ENCODE measurements at places on chromosomes 11 and 22. TPM values are rescaled to one million over a fixed set of nuclear protein-coding genes. Genes with fewer than 3 reads are reported as not detected.

The SMC1B gene
- total RNA-seq: not detected

The OR52N4 gene
- total RNA-seq: not detected

The TNKS1BP1 gene
- total RNA-seq: 160 TPM

The DLAT gene
- total RNA-seq: 37.1 TPM

The CCDC81 gene
- total RNA-seq: 0.28 TPM

The LRRC32 gene
- 9.0 TPM for total RNA-seq

The NRGN gene
- total RNA-seq: 1.1 TPM

DNA sequence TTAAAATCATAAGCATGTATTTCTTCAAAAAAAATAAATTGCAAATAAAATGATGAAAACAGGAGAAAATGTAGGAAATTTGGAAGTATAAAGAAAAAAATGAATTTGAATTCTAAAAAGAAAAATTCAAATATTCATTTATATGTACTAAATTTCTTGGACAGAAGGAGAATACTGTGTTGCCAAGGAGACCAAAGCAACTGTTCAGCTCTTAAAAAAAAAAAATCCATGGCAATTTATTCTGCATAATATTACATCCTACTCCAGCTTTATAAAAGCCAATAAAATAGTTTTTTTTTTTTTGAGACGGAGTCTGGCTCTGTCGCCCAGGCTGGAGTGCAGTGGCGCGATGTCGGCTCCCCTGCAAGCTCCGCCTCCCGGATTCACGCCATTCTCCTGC, 6.0 kb downstream of the PGM2L1 start:
- ATAC-seq: no peak

DNA sequence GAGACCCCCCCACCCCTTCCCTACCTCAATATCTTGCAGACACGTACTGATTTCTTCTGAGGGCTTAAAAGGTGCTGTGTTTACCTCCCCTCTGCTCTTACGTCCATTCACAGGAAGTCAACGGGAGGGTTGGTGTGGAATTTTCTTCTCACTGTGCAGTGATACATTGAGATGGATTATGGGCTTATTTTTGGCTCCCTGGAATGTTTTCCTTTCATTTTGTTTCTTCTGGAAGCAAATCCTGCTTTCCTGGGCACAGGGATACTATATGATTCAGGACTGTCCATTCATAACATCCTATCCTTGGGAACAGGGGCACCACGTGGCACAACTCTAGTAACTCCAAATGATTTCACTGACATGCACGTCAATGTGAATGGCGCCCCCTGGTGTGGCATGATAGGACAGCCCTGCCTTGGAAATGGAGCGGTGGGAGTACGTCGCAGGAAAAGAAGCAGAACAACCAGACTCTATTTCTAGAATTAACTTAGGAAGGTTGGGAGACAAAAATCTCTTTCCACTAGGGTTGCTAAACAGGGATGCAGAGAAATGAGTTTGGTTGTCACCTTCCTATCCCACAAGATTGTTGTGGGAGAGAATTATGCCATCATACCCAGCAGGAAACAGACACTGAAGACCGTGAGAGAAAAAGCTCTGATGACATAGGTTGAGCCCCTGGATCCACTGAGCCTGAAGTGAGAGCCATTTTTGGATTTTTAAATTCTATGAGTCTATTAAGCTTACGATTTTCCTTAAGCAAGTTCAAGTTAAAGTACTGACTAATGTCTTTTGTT, 146.5 kb upstream of the RAG2 start:
- no peak for ATAC-seq

- ATAC-seq: no peak
Observed at GRCh38 chr11:75627906-75628668, 40.8 kb downstream of the MAP6 start.

GRCh38 chr11:73167363-73167954, 25.3 kb upstream of the FCHSD2 start:
- peak; percentile 14 for ATAC-seq

DNA sequence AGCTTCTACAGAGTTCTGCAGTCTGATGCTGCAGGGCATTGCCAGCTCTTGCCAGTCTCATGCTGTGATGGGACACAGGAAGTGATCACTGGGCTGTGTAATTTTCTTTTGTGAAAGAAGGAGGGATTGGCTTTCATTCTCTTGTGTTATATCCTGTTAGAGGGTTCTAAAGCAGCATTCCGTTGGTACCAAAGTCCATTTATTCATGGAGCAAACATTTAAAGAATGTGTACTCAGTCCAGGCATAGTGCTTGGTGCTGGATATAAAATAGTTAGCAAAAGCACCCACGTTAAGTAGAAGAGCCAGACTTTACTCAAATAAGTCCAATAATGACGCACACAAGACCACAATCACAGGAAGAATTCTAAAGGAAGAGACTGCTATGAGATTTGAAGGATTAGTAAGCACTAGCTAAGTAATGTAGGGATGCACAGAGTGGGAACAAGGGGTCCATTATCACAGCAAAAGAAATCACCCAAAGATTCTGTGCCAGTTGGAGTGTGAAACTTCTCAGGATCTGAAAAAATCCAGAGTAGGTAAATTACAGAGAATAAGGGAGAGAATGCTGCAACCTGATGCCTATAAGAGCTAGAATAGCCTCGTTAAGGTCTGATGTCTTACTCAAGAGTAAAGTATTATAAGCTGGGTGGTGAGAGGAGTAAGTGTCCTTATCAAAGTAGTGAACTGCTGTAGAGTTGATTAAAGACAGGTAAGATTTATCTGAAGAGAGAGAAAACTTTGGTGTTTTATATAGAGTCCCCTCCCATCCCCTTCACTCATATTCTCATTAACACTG, 728.3 kb downstream of the METTL15 start:
- ATAC-seq: no peak

GRCh38 chr11:46364056-46364455, 16.8 kb downstream of the DGKZ start:
- ATAC-seq: no peak

- peak; percentile 58 for ATAC-seq
Observed at GRCh38 chr11:64357904-64358535, 942 bp upstream of the RPS6KA4 start.

GRCh38 chr11:134082990-134083389, 14.1 kb downstream of the JAM3 start:
- no peak for ATAC-seq

- ATAC-seq: no peak
Observed at GRCh38 chr11:76947190-76947589, 86.5 kb downstream of the ACER3 start.

- no peak for ATAC-seq
Observed at GRCh38 chr22:44543781-44544477, 45.9 kb upstream of the RTL6 start.

DNA sequence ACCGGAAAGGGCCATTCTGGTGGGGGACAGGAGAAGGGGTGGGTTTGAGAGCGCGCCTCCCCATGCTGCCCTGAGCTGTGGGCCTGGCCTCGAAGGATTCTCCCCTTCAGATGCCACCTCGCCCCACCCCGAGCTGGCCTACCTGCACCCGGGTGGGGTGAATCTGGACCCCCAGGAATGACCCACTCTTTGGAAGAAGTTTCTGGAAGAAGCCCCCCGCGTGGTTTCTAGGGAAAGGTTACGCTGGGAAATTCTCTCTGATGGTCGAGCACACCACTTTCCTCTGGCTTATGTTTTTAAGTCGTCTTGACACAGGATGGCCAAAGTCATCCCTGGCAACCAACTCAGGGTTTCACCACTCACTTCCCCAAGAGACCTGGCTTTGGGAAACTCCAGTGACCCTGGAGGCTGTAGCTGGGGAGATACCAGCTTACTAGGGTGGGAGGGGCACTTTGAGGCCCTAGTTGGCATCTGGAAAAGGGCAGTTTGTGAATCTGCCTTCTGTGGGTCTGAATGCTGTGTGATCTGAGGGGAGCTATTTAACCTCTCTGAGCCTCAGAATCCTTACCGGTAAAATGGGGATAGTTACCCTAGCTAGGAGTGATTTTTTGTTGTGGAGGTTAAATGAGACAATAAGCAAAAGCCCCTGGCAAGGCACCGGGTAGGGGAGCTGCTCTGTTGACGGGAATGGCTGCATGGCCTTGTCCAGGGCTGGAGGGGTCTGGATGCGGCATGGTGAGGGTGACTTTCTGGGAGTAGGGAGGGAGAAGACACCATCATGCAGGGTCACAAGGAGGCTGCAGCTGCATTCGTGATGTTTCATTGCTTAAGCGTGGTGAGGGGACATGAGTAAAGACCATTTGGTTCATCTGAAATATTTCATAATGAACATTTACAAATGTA, 45.3 kb upstream of the ACCSL start:
- no peak for ATAC-seq

DNA sequence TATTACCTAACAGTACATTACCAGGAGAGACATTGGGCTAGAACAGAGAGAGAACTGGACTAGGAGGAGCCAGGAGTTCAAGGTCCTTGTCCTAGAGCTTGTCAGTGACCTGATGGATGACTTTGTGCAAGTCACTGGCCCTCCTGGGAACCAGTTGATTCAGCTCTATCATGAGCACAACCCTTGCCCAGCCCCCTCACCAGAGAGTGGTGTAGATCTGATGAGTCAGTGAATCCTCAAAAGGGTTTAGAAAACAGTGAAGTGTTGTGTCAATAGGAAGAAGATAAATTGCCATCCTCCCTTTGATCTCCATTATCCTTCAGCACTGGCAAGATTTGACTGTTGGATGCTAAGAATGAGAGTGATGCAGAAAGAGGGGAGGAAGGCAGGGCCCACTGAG, 24.3 kb downstream of the NEU3 start:
- ATAC-seq: no peak

DNA sequence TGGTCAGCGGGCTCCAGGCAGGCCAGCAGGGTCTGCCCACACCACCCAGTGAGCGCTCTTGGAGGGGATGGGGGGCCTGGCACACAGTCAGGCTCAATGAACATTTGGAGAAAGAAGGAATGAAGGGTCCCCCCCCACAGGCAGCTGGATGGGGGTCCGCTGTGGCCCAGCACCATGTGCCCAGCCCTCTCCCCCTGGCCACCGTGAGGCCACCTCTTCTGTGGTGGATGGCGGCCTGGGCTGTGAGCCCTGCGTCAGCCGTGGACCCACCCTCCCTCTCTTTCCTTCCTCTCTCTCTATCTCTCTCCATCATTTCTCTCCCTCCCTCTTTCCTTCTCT, 35.1 kb upstream of the MUC5AC start:
- no peak for ATAC-seq

DNA sequence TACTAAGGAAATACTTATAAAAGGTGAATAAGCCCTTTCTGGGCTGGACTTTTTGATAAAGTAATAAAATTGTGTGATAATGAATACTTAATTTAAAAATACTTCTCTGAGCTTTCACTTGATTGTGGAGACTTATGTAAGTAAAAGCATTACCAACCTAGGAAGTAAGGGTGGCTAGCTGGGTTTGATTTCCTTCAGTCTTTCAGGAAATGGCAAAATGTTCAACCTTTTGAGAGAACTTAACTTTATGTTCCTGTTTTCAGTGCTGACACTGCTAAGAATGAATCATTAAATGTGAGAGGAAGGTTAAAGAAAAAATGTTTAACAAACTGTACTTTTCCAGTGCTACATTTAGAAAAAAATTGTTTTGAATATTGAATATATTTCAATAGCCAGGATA, 900.3 kb downstream of the METTL15 start:
- ATAC-seq: no peak

- no peak for ATAC-seq
Observed at GRCh38 chr11:100105982-100106358, 581.1 kb upstream of the ARHGAP42 start.

- no peak for ATAC-seq
Observed at GRCh38 chr22:22171357-22172218, 73.0 kb upstream of the VPREB1 start.

DNA sequence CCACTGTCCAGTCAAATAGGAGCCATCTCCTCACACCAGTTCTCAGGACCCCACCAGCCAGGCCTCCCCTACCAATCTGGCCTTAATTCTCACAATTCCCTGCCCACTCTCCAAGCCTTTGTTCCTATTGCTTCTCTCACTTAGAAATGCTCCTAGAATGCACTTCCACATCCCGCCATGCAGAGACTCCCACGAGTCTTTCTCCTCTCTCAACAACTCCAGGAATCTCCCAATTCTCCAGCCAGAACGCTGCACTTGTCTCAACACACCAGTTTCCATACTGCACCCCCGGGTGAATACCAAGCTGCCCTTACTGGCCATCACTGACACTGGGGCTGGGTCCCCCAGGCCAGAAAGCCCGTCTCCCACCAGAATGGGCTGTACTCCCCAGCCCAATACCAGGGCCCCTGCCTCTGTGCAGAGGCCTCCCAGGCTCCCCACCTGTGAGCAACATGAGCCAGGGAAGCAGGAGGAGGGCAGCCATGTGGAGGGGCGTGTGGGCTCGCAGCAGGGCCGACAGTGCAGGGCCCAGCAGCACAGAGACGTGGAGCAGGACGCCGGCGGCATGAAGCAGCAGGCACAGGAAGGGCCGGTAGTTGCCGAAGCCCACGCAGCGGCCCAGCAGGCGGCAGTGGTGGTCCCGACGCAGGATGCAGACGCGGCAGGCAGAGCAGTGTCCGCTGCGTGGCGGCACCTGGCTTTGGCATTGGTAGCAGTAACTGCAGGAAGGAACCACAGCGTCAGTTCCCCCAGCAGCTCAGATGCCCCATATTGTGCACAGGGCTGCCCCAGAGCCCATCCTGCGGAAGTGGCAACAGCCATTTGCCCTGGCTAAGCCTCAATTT, 2.4 kb downstream of the ZDHHC24 start:
- peak; percentile 14 for ATAC-seq

DNA sequence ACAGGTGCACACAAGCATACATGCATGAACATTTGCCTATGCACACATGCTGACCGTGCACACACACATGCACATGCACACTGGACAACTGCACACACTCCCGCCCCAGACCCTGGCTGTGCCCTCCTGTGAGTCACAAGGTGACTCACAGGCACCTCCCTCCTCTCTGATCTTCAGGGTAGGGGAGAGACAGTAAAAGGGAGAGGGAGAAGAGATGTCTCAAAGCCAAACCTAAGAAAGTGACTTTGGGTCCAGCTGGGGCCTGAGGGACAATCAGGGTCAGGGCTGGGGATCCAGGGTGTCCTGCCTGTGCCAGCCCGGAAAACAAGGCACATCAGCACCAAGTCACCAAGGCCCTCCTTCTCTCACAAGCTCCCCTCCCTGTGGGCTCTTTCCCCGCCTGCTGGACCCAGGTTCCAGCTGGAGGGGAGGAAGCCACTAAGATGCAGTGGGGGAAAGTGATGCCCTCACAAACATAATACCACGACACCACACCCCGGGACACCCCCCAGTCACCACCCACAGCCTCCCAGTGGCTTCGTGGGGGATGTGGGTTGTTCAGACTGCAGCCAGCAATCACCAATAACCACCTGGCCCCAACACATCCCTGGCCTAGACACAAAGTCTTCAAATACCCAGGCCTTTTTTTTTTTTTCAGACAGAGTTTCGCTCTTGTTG, 39.3 kb downstream of the PDGFB start:
- peak; percentile 81 for ATAC-seq

DNA sequence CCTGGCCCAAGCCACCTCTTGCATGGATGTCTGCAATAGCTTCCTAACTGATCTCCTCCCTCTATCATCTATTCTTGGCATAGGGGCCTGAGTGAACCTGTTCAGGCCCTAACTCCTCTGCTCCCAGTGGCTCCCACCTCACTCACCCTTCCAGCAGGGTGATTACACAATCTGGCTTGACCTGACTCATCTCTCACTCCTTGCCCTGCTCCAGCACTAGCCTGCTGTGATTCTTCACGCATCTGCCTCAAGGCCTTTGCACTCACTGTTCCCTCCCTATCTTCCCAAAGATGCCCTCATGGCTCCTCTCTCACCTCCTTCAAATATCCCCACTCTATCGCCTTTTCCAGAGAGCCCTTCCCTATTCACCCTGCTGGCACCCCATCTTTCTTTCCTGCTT, 10.5 kb downstream of the SCN4B start:
- ATAC-seq: peak; percentile 73

- no peak for ATAC-seq
Observed at GRCh38 chr11:16923987-16924386, 90.2 kb downstream of the PLEKHA7 start.

- no peak for ATAC-seq
Observed at GRCh38 chr11:97982512-97982911, 1038.2 kb upstream of the CNTN5 start.
